ENCODE measurements at places on chromosomes 6 and 20.

DNA sequence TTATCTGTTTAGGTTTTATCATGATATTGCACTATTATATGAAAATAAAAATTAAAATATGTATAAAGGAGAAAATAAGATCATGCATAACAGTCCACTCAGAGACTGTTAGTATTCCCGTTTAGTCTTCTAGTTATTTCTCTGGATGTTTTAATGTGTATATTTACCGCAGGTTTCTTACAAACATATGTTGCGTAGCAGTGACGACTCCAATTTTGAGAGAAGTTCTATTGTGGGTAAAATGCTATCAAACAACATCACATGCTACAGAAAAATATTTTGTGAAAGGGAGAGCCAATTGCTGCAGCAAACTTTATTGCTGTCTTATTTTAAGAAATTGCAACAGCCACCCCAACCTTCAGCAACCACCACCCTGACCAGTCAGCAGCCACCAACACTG is 72.4 kb upstream of the NXT1 start:
- DNase-seq: no peak

GRCh38 chr20:54456961-54457360 is 18.4 kb upstream of the DOK5 start:
- DNase-seq: no peak

GRCh38 chr20:8094850-8095249 is 37.2 kb upstream of the PLCB1 start:
- no peak for DNase-seq

DNA sequence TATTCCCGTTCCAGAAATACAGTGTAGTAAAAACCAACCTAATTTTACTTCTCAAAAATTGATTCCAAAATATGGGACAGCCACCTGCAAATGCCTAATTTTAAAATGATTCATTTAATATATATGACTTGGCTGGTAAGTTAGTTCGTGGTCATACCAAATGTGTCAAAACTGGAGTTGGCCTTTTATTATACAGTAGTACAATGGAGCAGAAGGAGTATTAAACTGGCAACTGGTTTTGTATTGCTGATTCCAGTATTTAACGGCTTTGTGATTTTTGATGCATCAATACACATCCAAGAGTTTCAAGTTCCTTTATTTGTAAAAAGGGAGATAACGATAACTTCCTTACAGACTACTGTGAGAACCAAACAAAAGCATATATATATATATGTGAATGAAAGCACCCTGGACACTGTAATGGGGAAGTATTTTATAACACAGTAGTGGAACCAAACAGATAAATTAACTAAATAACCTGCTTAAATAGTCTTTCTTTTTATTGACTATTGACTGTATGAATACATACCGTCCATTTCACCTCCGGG is 24.8 kb downstream of the SAMHD1 start:
- no peak for DNase-seq

GRCh38 chr6:116165596-116165995 is 39.7 kb upstream of the COL10A1 start:
- DNase-seq: no peak

- no peak for DNase-seq
These were observed 73.8 kb upstream of the TULP1 start for GRCh38 chr6:35586542-35586941.

DNA sequence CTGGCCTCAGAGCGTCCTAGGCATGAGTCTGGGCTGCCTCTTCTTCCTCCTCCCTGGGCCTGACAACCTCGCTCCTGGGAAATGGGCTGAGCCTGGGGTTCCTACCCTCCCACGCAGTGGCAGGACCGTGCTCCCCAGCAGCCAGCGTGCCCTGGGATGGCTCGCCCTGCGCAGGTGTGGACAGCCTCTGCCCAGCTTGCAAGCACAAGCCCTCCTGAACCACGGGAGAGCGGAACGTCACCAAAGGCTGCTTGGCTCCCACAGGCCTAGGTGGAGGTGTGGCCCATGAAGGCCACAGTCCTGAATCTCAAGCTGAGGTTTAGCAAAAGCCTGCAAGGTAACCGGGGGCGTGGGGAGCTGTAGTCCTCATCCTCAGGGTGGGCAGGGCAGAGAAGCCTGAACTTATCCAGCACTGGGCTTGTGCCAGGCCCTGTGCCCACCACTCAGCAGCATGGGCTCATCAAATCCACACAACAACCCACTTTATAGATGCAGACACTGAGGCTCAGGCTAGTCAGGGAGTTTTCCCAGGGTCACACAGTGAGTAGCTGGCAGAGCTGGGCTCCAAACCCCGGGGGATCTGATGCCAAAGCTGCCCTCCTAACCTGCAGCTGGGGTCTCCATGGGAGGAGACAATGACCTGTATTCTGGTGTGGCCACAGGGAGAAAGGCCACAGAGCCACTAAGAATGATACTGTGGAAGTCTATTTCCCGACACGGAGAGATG is 25.3 kb downstream of the RBM38 start:
- DNase-seq: no peak

DNA sequence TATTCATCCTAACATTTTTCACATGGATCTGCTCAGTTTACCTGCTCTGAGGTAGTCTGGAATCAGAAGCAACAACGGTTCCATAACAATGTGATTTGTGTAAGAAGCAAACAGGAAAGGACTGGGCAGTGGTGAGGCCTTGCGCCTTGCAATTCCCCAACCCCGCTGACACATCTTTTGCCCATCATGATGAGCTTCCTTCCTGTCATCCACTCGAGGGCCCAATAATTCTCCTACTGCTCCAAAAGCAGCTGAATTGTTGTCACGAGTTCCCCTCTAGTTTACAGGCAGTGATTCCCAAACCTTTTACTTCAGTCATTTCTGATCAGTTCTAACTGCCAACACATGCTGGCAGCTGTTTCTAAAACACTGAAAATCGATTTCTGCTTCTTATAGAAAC is 22.9 kb downstream of the STX7 start:
- DNase-seq: no peak

DNA sequence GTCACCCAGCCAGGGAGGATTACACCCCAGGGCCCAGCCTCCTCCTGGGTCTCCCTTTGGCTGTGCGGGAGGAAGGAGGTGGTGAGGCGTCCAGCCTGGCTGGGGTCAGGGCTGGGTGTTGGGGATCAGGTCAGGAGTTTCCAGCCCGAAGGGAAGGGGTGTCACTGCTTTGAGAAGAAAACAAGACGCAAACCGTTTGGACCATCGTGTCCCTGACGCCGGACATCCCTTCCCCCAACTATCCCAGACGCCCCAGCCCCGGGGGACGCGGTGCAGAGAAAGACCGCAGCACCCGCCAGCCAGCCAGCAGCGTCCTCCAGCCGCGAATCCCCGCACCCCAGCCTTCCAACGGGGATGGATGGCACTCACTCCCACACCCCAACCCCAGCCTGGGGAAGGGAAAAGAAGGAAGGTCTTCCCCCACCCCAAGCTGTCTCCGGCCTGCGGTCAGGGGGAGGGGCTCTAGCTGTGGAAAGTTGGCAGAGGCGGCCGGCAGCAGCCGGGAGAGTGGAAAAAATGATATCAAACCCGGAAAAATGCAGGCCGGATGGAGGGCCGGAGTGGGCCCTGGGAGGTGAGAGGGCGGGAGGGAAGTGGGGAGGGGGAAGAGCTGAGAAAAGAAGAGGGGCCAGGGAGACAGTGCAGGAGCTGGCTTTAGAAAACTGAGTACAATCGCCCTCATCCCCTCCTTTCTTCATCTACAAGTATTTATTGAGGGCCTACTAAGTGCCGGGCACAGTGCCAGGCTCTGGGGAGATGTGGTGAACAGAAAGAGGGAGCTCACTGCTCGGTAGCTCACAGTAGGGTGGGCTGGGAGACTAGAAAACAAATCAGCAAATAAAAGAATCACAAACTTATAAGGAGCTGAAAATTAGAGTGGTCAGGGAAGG is 10.6 kb downstream of the REM1 start:
- DNase-seq: no peak

DNA sequence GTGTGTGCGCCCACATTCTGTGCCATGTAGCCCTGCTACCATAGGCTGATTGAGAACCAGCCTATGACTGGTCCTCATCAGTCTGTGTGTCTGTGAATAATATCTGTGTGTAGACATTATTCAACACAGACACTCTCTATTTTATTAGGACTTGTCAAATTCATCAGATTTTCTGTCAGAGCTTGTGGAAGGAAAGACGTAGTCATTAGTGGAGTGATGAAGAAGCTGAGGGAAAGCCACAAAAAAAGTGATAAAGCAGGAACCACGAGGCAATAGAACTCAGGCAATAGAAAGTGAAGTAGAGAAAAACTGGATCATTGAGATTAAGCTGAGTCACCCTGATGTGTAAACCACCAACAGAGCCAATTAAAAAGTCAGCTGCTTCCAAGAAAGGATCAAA is 122.2 kb upstream of the MARCKS start:
- no peak for DNase-seq

- no peak for DNase-seq
These were observed 727 bp downstream of the EDEM2 start for GRCh38 chr20:35146299-35146919.

DNA sequence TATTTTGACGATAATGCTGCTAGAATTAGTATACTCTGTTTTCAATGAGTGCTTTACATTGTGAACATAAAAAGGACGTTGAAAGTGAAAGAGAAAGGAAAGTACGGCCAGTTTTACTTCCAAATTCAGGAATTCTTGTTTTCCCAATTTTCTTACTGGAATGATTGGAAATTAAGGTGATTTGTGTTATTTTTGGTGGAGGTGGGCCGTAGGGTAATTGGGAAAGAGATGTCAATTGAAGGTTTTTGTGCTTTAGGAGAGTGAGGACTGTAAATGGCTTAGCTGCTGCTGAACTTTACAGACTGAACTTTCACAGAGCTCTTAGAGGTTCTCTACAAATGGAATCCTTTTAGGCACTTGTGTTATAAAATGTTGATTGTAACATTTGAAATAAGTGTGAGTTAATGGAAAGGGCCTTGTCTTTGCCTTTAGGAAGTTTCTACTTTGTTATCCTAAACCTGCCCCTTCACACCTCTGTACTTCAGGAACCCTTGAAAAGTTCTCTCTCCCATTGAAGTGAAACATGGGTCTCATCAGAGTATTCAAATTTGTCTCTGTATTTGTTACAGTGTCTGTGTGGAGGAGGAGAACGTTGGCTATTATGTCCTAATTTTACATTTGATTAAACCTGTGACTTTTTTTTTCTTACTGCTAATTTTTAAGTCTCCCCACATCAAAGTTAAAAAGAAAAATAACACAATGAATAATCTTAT is 256.4 kb downstream of the ARID1B start:
- DNase-seq: no peak

DNA sequence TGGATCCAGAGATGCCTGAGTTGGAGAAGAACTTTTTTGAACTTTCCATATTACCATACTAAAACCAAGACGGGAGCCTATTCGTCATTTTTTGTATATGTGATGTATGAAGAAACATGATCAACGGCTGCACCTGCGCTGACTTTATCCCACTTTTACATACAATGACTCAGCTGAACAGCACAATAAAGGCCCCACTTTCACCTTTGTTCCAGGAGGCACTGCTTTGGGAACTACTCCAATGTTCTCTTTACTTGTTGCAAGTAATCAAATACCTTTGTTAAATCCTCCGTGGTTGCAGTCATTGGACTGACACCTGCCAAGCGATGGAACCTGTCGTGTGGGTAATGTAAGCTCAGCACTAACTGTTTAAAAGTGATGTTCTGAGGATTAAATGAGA is 17.3 kb upstream of the BTN3A2 start:
- no peak for DNase-seq

DNA sequence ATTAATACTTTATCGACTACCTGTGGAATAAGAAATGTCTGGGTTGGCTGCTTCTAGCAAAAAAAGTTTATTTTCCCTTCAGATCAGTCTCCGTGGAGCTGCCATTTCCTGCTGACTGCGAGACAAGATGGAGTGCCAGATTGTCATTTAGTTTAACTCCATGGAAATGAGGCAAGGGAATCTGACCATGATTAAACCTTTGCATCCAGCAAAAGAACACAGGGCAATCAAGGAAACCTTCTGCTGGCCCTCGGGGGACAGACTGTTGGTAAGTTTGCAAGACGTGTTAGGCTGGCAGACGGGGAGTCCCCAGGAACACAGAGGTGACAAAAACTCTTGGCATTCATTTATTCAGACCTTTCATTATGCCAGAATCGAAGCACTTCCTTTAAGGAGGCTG is 52.2 kb upstream of the SPACA1 start:
- DNase-seq: no peak

DNA sequence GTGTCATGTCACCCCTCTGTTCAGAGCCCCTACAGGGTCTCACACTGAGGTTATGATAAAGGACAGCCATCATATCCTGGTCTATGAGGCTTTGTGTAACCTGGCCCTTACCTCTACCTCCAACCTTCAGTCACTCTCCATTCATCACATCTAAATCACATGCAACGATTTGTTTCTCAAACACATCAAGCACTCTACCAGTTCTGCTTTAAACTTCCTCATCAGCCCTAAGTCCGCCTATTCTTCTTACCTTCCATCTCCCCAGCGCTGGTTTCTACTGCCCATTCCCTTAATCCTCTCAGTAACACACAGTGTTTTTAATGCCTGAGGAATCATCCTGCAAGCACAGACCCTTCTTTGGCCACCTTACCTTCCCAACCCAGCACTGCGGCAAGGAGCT is 17.9 kb upstream of the BACH2 start:
- no peak for DNase-seq

DNA sequence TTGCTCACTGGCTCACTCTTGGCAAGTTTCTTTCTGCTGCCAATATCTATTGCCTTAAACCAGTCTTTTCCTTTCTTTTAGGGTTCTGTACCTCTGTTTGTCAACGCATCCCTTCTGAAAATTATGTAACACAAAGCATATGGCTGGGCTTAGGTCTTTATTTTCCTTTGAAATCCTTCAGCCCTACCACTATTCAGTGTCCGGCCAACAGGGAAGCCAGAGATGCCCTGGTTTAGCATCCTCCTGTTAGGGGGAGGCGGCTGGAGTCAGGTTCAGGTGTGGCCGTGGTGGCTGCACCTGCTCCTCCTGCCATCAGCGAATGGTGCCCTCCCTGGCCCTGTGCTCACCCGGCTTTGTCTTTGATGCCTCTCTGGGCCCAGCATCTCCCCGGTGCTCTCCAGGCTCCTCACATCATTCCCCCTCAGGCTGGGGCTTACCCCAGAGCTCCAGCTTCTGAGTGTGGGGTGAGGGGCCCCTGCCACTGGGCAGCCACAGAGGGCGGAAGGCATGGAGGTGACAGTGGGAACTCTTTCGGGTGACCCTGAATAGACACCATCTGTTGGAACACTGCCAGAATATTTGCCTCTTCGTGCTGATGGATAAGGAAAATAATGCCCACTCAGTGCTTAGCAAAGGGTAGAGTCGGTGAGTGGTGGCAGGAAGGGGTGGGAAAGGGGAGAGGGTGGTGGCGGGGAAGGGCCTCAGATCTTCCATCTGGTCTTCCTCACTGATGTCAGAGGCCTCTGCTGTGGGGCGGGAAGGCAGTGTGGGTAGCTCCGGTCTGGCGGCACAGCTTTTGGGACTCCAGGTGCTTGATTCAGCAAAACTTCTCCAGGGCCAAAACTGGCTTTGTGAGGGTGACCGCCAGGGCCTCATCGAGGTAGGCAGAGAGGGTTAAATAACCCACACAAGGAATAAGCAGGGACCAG is 97.2 kb downstream of the DACT2 start:
- no peak for DNase-seq

- no peak for DNase-seq
These were observed 127.4 kb upstream of the FAM83B start for GRCh38 chr6:54719131-54719530.
